ENCODE measurements at places on chromosomes 13 and 19. TPM values are rescaled to one million over a fixed set of nuclear protein-coding genes. Genes with fewer than 3 reads are reported as not detected.

TEX29 gene
- total RNA-seq, result not detected

SIAH3 gene
- total RNA-seq, result 0.33 TPM

OR7G1 gene
- not detected for total RNA-seq

C19orf85 gene
- not detected for total RNA-seq

CDX2 gene
- not detected for total RNA-seq

KRTDAP gene
- total RNA-seq, result not detected

LILRA2 gene
- total RNA-seq, result not detected

PPAN gene
- 214 TPM for total RNA-seq

GRCh38 chr13:111006506-111007031, 91.7 kb upstream of the ANKRD10 start:
- no peak for DNase-seq

DNA sequence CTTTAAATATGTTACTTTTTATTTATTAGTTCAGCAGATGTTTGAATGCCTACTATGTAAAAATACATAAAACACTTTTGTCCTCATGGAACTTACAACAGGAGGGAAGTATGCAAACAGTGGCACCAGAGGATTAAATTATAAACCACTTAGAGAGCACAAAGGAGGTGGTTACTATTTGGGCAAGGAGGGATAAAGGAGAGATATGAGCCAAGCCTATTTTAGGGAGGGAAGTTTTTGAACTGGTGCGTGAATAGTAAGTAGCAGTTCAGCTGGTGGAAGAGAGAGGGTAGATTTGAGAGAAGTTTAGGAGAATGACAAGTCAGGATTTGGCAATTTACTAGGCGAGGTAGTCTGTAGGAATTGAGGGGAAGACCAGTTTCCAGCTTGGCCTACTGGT, 8.6 kb downstream of the AKAP11 start:
- DNase-seq, result no peak

- DNase-seq, result no peak
Observed at GRCh38 chr19:5682107-5682482, 1.3 kb downstream of the HSD11B1L start.

GRCh38 chr13:106466691-106467426, 68.6 kb downstream of the EFNB2 start:
- DNase-seq, result no peak

DNA sequence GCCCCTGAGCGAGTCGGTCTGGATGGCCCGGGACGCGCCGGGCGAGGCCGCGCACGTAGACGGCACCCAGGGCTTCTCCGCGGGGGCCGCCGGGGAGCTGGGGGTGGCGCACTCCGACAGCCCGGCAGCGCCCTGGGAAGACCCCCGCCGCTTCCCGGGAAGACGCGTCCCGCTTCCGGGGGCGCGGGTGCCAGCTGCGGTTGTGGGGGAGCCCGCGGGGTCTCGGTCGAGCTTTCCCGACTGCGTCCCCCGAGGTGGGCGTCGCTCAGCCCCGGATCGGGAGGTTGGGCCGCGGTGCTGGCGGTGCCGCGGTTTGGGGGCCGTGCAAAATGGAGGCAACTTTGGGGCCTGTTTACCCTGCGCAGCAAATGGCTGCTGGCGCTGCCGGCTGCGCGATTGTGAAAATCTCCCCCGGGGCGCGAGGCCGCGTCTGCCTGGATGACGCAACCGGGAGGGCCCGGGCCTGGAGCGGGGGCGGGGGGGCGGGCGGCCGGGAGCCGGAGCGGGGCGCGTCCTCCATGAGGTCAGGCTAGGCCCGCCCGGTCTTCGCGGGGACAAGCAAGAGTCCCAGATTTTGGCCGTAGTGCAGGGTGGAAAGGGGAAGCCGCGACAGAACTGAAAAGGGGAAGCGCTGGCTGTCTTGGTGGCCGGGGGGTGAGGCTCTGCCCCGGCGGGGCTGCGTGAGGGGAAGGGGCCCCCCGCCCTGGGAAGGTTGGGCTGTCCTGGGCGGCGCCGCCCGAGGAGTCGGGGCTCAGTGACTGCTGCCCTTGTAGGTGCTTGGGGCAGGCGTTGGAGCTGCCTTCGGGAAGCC, 11.3 kb downstream of the PEAK3 start:
- DNase-seq, result peak; percentile 86

DNA sequence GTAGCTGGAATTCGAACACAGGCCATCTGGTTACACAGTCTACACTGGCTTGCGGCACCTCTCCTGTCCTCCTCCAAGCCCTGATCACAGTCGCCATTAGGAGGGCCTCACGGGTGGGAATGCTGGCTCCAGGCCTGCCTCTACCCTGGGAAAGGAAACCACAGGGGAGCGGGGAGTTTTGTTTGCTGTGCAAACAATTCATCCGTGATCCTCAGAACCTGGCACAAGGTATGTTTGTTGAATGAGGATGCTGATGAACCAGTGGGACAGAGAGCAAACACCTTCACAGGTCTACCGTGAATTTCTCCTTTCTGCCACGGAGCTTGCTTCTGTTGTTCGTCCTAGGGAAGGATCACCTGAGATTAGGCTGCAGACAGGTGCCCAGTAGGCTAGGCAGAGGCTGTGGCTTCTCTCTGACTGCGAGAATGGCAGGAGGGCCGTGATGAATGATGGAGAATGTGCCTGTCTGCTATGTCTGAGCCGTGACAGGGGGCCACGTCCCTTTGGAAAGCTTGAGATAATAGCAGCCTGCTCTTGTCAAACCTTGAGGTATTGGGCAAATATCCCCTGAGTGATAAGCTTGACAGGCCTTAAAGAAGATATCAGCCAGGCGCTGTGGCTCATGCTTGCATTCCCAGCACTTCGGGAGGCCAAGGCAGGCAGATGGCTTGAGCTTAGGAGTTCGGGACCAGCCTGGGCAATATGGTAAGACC, 36.7 kb downstream of the PIN1 start:
- DNase-seq, result no peak

- DNase-seq, result peak; percentile 4
Observed at GRCh38 chr13:26377038-26377437, 123.1 kb downstream of the CDK8 start.

GRCh38 chr19:8393871-8394250, 3.7 kb downstream of the RAB11B start:
- no peak for DNase-seq

All from activated naive CD8-positive, alpha-beta T cell treated with anti-CD3 and anti-CD28 coated beads for 36 hours (primary cell).